ENCODE measurements at places on chromosomes 13 and 19.

DNA sequence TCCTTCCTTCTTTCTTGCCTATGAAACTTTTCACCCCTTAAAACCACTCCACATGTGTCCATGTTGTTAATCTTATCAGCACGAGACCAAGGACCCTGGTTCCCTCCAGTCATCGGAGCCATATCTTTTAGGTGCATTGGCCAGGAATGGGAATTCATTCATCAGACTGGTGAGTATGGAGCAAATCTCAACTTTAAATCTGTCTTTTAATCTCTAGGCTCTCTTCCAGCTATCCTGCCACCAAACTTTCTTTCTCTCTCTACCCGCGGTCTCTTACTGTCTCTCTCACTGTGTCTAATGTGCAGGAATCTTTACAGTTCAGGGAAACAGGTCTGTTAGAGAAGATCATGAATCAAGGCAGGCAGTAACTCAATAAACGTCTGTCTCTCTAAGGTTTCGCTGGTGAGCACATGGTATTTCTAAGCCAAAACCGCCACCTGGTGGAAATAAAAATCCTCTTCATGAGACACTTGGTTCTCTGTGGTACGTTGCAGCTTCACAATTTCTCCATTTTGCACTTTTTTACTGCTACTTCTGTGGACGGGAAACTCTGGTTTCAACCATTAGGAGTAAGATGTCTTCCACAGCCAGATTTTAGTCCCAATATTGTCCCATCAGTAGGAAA lies 16.1 kb downstream of the LGALS16 start:
- peak; percentile 27 for DNase-seq

DNA sequence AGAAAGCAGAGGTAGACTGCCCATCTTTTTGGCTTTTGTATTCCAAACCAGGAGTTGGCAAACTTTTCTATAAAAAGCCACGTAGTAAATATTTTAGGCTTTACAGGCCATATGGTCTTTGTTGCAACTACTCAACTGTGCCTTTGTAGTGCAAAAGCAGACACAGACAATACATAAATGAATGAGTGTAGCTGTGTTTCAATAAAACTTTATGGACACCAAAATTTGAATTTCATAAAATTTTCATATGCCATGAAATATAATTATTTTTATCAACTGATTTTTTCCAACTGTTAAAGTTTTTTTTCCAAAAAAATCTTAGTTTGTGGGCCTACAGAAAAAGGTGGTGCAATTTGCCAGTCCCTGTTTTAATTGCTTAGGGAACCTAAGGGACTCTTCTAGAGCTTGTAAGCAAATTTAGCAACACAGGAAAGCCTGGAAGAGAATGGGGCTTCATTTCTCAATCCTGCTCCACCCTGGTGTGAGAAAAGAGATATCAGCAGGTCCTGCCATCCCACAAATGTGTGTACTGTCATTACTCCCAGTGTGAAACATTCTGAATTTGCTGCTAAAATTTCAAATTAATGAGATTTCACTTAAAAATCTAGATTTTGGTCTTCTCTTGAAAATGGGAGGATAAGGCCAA lies 194.2 kb downstream of the RGCC start:
- no peak for DNase-seq

GRCh38 chr19:50567882-50568727 lies at the start of gene LRRC4B:
LRRC4B (minus strand) TSS chr19:50568435; CDS start chr19:50548838, 19,597 bp downstream.
- no peak for DNase-seq

DNA sequence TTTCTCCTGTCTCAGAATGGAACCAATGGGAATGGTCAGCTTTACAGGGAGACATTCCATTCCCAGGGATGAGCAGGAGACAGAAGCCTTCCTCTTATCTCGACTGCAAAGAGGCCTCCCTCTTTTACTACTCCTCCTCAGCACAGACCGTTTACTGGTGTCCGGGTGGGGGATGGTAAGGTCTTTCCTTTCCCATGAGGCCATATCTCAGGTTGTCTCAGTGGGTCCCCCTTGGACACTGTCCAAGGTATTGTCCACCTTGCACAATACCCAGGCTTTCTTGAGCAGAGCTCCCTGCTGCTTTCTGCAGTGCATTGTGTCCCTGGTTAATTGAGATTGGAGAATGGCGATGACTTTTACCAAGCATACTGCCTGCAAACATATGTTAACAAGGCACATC lies 7.5 kb upstream of the ZNF808 start:
- DNase-seq, result no peak

GRCh38 chr13:46615888-46616531 lies 63.0 kb downstream of the LRCH1 start:
- no peak for DNase-seq

DNA sequence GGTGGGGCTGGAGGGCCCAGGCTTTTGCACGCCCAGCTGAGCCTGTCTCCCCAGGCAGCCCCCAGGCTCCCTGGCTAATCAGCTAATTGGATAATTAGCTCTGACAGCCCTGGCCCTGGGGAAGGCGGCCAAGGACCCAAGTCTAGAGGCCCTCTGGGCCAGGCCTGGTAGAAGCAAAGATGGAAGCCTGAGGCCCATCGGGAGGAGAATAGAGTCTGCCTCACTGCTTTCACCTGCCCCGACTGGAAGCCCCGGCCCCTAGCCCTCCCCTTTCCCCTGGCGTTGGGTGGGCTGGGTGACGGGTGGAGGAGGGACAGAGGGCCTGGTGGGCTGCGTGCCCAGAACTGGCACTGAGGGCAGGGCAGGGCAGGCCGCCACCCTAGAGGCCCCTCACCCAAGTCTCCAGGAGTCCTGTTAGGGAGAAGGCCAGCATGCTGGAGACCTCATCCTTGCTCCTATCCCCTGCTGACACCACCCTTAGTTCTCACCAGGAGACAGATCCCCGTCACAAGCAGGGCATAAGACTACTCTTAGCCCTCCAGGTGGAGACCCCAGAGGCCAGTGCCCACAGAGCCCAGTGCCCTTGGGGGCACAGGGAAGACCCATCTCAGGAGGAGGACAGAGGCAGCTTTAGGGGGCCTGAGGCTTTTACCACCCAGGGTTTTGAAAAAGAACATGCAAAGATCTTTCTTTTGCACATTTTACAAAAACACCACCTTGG lies 12.0 kb downstream of the LYL1 start:
- no peak for DNase-seq

- no peak for DNase-seq
These were observed 234.5 kb downstream of the DLEU7 start for GRCh38 chr13:50609011-50609410.

GRCh38 chr13:44068169-44068568 lies 188.5 kb downstream of the LACC1 start:
- no peak for DNase-seq

GRCh38 chr13:50268500-50268899 lies 253.3 kb downstream of the KCNRG start:
- no peak for DNase-seq

GRCh38 chr13:102355251-102355650 lies 46.6 kb downstream of the FGF14 start:
- DNase-seq, result no peak

DNA sequence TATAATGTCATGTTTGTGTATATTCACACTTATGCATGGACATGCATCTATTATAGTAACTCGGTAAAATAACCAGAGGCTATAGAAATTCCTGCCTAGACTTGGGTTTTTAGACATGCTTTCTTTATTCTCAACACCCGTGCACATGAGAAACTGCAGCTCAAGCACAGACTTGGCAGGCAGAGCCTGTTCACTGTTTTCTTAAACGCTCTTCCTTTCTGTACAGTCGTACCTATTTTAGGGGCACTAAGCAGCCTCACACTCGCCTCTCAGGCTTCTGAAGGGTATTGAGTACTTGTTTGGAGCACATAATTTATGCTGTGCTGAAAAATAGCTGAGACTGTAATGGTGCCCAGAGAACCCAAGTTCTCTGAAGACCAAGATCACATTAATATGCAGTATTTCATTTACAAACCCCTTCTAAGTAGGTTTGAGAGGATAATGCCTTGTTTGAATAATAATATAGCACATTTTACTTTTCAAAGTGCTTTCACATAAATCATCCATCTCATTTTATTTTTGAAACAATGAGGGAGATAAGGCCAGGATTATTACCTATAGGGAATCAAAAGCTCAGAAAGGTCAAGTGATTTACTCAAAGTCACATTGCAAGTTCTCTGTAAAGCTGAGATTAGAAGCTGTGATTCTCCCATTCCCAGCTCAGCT lies 429.9 kb downstream of the SPRY2 start:
- no peak for DNase-seq

All from activated CD4-positive, alpha-beta T cell treated with anti-CD3 and anti-CD28 coated beads, Interleukin-2, amount 50 U/mL, for 4 hours (primary cell).